ENCODE measurements at places on chromosomes 7 and 10. TPM values are rescaled to one million over a fixed set of nuclear protein-coding genes. Genes with fewer than 3 reads are reported as not detected.

Gene PTF1A
- total RNA-seq: not detected

Gene EBLN1
- not detected for total RNA-seq

Gene OR6B1
- not detected for total RNA-seq

Gene BPGM
- 17.5 TPM for total RNA-seq

Gene PHKG1
- 3.7 TPM for total RNA-seq

Gene MAGI2
- 21.0 TPM for total RNA-seq

Gene AIFM2
- total RNA-seq: 9.6 TPM

Gene BHLHA15
- total RNA-seq: not detected

Gene ANKRD61
- total RNA-seq: not detected

GRCh38 chr7:90613088-90613498 is 17.0 kb downstream of the CDK14 start:
- no peak for DNase-seq

- no peak for DNase-seq
Observed at GRCh38 chr10:8193546-8193945, 139.1 kb downstream of the GATA3 start.

- DNase-seq: no peak
Observed at GRCh38 chr10:14772399-14772798, 2.3 kb downstream of the FAM107B start.

DNA sequence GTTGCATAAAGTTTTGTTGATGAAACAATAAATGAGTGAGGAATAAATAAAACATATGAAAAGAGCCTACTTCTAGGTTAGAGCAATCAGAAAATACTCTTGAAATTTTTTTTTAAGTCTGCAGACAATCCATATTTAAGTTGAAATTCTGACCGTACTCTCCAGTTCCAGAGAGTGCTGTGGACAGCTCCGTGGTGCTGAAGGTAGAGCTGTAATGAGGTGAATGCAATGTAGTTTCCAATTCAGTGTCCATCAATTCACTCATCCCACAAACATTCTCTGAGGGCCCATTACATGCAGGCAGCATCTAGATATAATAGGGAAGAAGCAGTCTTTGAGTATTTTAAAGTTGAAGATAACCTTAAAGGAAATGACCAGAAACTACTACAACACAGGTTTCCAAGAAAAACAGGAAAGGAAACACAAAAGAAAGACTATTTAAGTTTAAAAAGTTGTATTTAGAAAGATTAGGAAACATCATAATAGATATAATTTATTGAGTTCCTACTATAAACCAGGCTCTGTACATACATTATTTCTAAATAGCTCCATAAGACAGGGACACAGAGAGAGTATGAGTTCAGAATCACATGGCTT is 44.0 kb upstream of the CRTAC1 start:
- no peak for DNase-seq

GRCh38 chr10:6607778-6608177 is 27.7 kb upstream of the PRKCQ start:
- no peak for DNase-seq

GRCh38 chr10:50809596-50809995 is 69.9 kb downstream of the ASAH2B start:
- no peak for DNase-seq

DNA sequence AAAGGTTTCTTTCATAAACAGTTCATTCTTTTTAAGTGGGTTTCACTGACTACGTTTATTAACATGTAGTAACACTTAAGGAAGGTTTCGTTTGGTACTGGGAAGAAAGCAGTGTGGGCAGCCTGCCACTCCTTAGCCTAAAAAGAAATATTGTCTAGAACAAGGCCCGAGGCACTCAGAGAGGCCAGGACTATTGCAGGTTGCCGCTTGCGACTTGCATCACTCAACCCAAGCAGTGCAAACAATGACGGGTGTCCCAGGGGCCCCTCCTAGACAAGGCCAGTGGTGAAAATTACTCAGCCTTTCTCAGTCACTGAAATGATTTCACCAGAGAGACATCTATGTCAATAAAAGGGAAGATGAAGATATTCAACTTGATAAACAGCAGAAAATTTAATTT is 243.9 kb downstream of the SNX13 start:
- peak; percentile 92 for DNase-seq

- DNase-seq: no peak
Observed at GRCh38 chr10:88113232-88113631, 249.8 kb downstream of the PTEN start.

GRCh38 chr10:109968953-109969759 is 38.6 kb upstream of the ADD3 start:
- DNase-seq: no peak

DNA sequence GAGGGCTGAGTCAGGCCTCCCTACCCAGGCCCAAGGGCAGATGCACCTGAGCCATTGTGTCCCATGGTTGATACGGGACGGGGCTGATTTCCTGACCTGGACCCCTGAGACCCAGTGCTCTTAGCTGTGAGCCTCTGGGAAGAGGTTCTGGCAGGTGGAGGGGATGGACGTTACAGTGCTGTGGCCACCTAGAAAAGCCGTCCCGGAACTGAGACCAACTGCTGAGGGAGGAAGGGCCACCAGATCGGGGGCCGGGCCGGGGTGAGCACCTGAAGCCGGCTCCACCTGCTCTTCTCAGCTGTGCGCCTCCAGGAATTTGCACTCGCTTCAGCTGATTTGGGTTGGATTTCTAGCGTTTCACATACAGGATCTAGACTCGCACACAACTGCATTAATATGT is 35.4 kb downstream of the CHST12 start:
- DNase-seq: no peak

DNA sequence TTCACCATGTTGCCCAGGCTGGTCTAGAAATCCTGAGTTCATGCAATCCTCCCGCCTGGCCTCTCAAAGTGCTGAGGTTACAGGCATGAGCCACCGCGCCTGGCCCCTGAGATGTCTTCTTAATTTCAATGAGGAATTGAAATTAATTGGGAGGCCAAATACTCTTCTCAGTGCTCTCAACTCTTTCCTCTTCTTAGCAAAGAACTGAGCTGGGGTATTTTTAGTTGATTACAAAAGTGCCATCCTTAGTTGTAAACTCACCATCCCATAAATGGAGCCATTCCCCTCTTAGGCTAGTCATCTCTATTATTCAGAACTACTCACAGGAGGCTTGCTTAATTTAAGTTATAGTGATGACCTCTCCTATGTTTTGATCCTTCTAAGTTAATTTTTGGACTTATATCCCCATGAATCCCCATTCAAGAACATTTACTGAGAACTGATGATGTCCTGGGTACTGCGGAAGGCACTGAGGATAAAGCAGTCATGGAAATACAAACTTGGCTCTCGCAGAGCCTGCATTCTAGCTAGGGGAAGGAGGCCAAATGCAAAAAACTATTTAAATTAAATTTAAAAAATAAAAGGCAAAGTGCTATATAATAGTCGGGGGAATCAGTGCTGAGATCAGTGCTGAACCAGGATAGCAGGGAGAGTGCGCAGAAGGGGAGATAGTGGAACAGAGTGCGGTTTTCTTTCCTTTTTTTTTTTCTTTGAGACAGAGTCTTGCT is 145.3 kb downstream of the SFMBT2 start:
- DNase-seq: no peak

DNA sequence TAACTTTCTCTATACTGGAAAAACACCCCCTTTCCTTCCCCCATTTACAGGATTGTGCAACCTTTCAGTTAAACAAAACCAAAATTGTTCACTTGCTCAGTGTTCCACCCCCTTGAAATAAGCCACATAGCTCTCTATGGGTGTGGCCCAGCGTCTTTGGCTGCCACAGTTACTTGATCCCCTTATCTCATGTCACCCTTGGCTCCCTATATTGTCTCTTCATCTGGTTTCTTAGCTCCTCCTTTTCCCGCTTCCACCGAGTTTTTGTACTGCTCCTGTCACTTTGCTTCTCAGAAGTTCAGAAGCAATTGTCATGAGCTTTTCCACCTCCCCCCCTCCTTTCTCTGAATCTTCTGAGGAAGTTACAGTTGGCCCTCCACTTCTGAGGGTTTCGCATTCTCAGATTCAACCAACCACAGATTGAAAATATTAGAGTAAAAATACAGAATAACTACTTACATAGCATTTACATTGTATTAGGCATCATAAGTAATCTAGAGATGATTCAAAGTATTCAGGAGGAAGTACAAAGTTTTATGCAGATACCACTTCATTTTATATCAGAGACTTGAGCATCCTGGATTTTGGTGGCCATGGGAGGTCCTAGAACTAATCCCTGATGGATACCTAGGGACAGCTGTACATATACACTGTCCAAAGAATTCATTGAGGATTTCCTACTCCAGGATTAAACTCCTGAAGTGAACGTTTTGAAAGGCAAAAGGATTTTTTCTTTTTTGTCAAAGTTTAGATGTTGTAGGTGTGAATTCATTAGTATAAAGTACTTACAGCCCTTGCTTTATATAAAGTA is 60.4 kb downstream of the ADD3 start:
- DNase-seq: no peak

DNA sequence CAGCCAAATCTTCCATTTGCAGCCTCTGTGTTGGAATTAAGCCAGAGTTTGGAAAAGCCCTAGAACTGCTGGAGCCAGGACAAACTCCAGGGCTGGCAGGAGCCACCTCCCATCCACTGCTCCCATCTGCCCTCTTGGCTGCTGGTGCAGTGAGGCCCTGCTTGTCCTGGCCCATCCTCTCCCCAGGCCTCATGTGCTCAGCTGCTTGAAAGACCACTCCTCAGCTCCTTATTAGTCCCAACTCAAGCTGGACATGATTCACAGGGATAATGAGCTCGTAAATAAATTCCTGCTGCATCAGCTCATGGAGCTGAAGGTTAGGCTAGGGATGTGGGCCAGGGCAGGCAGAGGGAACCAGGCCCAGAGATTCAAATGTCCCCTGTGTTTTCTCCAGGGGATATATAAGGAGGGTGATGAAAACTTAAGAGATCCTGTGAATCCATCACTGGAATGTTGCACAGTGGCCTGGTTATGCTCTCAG is 282.8 kb downstream of the RPS24 start:
- no peak for DNase-seq

DNA sequence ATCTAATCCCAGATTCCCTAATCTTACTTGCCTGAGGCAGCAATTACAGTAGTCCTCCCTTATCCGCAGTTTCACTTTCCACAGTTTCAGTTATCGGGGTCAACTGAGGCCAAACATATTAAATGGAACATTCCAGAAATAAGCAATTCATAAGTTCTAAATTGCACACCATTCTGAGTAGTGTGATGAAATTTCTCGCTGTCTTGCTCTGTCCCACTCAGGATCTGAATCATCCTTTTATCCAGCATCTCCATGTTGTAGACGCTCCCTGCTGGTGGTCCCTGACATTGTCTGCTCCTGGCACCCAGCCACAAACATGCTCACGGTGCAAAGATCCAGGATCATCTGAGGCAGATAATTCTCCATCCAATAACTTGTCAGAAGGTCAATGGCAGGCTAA is 128.7 kb upstream of the CXCL12 start:
- no peak for DNase-seq

GRCh38 chr10:19629567-19629966 is 186.7 kb upstream of the PLXDC2 start:
- DNase-seq: peak; percentile 92

- DNase-seq: no peak
Observed at GRCh38 chr7:103914147-103914899, 75.1 kb downstream of the RELN start.

GRCh38 chr7:84337429-84337828 is 142.8 kb upstream of the SEMA3A start:
- DNase-seq: no peak

GRCh38 chr10:3068968-3069737 is 1.8 kb downstream of the PFKP start:
- DNase-seq: no peak

- DNase-seq: no peak
Observed at GRCh38 chr7:155935726-155936125, 123.5 kb upstream of the SHH start.

DNA sequence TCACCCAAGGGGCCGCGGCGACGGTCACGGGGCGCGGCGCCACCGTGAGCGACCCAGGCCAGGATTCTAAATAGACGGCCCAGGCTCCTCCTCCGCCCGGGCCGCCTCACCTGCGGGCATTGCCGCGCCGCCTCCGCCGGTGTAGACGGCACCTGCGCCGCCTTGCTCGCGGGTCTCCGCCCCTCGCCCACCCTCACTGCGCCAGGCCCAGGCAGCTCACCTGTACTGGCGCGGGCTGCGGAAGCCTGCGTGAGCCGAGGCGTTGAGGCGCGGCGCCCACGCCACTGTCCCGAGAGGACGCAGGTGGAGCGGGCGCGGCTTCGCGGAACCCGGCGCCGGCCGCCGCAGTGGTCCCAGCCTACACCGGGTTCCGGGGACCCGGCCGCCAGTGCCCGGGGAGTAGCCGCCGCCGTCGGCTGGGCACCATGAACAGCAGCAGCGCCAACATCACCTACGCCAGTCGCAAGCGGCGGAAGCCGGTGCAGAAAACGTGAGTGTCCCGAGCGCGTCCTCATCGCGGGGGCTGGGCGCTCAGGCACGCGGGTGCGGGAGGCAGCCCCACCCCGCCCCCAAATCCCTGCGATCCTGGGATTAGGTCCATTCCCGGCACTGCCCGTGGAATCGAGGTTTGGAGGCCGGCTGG is 509 bp downstream of the AHR start:
- peak; percentile 86 for DNase-seq

DNA sequence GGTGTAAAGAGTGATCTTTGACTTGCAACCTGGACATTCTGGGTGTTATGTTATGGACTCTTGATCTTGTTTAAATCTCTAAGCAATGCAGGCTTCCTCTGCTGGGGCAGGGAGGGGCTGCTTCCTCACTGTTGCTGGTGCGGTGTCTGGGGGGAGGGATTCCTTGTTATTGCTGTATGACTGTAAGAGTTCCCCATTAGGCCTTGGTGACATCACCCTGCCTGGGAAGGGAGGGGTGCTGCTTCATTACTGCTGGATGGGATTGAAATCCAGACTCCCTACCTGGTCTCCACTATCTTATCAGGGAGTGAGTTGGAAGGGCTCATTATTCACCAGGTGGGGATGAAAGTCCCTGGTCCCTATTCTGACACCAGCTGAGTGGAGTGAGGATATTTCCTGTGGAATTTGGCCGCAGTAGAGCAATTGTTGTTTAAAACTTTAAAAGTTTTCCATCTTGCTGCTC is 8.8 kb downstream of the OGDH start:
- DNase-seq: no peak

- no peak for DNase-seq
Observed at GRCh38 chr10:110744782-110745181, 100.6 kb downstream of the RBM20 start.

DNA sequence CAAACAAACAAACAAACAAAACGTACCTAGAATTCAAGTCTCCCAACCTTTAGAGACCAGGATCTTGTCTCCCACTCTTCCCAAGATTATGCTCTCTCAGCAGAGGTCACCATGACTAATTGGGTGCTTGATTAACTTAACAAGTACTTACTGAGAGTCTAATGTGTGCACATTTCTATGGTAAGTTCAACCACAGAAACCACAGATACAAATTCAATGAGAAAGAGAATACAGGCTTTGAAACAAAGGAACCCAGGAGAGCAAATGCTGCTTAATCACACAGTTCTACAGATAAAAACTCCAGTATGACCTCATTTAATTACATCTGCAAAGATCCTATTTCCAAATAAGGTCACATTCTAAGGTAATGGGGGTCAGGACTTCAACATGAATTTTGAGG is 142.8 kb downstream of the DNAJC1 start:
- no peak for DNase-seq

DNA sequence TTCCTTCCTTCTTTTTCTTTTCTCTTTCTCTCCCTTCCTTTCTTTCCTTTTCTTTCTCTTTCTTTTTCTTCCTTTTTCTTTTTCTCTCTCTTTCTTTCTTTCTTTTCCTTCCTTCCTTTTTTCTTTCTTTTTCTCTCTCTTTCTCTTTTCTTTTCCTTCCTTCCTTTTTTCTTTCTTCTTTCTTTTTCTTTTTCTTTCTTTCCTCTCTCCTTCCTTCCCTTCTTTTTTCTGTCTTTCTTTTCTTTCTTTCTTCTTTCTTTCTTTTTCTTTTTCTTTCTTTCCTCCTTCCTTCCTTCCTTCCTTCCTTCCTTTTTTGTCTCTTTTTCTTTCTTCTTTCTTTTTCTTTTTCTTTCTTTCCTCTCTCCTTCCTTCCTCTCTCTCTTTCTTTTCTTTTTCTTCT is 136.8 kb downstream of the PTN start:
- DNase-seq: no peak

Data from posterior vena cava (tissue), 2 donors.